ENCODE measurements at places on chromosomes 1 and 21.

DNA sequence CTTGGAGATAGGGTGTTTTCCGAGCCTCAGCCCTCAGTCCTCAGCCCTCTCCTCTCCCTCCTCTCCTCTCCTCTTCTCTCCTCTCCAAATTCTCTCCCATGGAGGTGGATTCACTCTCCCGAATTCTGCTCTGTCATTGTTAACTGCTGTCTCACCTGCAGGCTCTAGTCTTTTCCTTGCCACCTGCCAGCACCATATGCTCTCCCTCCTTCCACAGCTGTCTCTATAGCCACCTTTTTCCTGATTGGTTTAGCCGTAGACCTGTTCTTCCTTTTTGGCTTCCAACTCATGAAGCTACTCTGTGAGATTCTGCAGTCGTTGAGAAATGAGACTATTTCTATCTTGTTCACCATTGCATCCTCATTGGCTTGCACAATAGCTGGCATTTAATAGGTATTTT, 19.7 kb downstream of the COG2 start:
- no peak for DNase-seq

GRCh38 chr21:34802180-34802899, 133.5 kb downstream of the CLIC6 start:
- DNase-seq = no peak

GRCh38 chr21:15795533-15795932, 65.8 kb downstream of the USP25 start:
- no peak for DNase-seq

DNA sequence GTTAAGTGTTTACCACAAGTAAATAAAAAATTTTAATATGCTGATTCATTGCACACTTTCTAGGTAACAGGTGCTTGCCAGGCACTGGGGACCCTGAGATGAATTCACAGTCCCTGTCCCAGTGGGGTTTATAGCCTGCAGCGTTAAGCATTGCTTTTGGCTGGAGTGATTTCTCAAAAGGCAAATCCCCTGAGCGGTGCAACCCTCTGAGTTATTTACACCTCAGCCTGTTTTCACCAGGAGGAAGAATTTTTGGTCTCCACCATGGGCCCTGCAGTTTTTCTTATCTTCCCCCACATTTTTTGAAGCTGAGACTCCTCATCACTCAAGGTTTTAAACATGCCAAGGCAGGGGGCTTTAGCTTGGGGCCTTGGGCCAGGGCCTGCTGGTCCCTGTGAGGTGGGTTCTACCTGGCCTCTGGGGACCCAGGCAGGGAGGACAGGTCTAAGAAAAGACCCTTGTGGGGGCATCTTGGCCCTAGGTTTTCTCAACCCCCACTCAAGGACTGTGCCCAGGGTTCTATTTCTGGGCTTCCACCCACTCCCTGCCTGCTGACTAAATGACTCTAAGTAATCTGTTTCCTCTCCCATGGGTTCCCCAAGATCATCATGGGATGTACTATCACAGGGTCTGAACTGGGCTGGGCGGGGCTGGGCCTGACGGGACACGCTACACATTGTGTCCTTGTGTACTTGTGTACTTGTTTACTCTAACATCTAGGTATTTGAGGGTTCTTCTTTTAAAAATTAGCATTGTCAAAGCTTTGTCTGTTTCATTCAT, 10.2 kb upstream of the CHIT1 start:
- no peak for DNase-seq

- DNase-seq = no peak
Measured at GRCh38 chr1:99455760-99456159, 190.2 kb upstream of the PALMD start.

- no peak for DNase-seq
Measured at GRCh38 chr1:2582391-2582790, 4.2 kb upstream of the PRXL2B start.

DNA sequence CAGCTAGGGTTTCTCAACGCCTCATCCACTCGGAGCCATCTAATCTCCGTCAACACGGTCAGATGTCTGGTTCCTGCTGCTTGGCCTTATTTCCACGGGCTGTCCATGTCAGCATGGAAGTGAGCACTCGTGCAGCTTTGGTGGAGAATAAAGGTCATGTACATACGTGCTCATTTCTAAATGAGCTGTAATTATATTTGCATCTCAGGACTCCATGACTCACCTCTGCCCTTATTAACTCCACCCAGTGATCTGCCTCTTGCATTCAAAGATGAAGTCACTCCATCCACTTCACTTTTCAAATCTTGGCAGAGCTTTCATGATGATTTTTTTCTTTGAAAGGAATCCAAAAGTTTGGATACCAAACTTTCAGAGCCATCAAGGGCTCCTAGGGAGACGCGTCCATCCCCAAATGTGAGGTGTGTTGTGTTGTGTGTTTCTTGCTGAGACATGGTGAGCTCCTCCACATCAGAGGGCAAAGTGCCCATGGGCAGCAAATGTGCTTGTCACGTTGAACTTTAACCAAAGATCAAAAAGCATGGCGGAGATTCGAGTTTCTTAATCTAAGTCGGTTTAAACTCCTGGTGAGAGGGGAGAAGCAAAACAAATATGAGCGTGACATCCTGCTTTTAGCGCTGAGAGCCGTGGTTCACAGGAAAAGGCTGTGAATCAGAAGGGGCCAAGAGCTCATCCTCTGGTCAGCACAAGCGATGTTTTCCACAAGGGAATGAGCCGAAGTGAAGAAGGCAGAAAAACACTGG, 68.6 kb upstream of the ERRFI1 start:
- DNase-seq = no peak

DNA sequence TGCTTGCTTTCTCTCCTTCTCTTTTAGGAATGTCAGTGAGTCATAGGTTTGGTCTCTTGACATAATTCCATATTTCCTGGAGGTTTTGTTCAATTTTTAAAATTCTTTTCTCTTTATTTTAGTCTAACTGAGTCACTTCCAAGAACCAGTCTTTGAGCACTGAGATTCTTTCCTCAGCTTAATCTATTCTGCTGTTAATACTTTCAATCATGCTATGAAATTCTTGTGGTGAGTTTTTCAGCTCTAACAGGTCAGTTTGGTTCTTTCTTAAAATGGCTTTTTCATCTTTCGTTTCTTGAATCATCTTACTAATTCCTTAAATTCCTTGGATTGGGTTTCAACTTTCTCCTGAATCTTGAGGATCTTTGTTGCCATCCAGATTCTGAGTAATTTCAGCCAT, 321.0 kb downstream of the PTBP2 start:
- DNase-seq = no peak

DNA sequence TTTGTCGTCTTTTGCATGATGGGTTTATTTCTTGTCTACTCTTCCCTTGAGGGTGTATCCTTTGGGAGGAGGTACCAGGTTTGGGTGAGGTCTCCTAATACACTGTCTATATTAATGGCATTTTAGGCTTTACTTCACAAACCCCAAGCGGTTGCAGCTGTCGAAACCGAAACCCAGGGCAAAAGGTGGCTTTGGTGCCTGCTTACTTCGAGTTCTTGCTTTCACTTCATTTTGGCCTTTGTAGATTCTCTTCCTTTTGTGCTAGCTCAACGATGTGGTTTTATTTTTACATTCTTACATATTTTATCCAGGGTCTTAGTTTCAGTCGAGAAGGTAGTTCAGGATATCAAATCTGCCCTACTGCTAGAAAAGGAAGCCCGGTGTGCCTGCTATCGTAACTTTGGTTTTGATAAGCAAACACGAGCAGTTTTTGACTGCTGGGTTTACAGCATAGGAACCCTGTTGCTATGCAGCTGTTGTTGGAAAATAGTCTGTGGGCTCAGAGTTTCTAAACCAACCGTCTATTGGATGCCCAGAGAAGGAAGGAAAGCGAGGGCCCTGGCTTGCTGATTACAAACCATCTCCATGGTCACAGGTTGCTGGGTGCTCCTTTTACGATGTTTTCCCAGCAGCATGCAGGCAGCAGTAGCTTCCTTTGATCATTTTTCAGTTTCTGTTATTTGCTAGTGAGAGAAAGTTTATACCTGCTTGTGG, 9.8 kb upstream of the TSPAN2 start:
- peak; percentile 37 for DNase-seq

GRCh38 chr1:37274938-37275631, 199.3 kb upstream of the ZC3H12A start:
- DNase-seq = no peak

DNA sequence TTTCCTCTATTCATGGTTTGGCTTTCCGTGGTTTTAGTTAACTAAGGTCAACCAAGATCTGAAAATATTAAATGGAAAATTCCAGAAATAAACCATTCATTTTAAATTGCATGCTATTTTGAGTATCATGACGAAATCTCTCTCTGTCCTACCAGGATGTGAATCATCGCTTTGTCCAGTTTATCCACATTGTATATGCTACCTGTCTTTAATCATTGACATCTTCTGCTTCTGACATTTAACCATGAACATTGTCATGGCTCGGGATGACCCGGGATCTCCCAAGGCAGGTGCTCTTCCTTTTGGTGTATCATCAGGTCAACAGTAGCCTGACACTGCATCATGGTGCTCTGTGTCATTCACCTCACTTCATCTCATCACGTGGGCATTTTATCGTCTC, 125.5 kb upstream of the HNRNPU start:
- no peak for DNase-seq

- DNase-seq = no peak
Measured at GRCh38 chr1:112114540-112114939, 125.1 kb upstream of the KCND3 start.

DNA sequence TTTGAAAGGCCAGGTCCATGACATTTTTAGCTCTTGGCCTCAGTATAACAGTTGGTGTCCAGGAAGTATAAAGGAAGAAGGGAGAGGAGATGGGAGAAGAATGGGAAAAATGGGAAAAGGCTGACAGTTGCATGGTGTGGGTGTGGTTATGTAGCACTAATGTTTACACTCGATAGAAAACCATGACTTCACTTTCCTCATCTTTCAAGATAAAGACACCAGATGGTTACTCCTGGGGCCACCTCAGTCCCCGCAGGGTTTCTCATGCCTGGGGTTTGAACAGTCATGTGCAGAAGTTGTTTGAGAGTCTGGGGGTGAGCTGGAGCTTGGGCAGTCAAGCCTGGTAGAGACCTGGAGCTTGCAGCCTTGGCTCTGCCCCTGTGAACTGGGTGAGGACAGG, 7.9 kb downstream of the PGBD2 start:
- DNase-seq = no peak

- no peak for DNase-seq
Measured at GRCh38 chr1:11799099-11799498, 6.7 kb downstream of the MTHFR start.

GRCh38 chr1:43529206-43529731, 1.4 kb upstream of the PTPRF start:
- peak; percentile 92 for DNase-seq

DNA sequence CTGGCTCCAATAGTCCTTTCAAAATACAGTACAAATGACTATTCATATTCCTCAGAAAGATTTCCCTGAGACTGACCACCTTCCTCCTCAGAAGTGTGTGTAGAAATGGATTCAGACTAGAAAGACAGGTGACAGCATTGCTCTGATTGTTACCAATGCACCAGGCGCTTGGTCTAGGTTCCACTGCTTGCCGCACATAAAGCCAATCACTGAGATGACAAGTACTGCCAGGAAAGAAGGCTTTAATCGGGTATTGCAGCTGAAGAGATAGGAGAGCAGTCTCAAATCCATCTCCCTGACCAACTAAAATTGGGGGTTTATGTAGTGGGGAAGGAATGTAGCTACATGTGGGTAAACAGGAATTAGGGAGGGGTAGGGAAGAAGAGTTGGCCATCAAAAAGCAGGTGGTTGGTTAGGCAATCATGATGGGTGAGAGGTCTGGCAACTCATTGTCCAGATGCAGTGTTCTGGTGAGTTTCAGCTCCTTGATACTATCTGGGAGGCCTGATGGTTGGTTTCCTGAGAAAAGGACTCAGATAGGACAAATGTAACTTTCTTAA, 98.0 kb downstream of the KCNH1 start:
- DNase-seq = no peak

GRCh38 chr21:41683815-41684214, 83.0 kb downstream of the RIPK4 start:
- no peak for DNase-seq

- peak; percentile 80 for DNase-seq
Measured at GRCh38 chr1:201023517-201023902, at the start of gene KIF21B. TSS of gene KIF21B (minus strand) at chr1:201023714. CDS start at chr1:201023383, 331 bp downstream.

DNA sequence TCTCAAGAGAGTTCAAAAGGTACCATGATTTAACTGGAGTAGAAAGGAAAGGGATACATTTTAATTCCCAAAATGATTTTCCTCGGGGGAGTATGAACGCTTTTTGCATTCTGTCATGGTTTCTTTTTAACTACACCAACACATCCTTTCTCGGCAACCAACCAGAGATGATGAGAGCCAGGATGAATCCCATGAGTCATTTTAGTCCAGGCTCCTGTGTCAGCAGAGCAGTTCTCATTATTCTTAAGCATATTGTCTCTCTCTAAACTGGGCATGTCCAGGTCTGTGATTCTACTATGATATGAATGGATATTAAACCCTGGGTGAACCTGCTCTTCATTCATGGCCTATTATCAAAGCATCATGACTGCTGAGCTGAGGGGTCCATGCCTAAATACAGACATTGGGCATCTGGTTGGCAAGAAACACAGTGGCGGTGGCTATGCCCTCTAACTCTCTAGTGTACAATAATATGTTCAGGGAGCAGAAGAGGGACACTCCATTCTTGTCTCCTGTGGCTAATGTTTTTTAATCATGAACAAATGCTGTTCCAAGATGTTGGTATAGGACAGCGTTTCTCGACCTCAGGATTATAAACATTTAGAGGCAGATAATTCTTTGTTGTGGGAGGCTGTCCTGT, 124.3 kb upstream of the ESRRG start:
- no peak for DNase-seq

DNA sequence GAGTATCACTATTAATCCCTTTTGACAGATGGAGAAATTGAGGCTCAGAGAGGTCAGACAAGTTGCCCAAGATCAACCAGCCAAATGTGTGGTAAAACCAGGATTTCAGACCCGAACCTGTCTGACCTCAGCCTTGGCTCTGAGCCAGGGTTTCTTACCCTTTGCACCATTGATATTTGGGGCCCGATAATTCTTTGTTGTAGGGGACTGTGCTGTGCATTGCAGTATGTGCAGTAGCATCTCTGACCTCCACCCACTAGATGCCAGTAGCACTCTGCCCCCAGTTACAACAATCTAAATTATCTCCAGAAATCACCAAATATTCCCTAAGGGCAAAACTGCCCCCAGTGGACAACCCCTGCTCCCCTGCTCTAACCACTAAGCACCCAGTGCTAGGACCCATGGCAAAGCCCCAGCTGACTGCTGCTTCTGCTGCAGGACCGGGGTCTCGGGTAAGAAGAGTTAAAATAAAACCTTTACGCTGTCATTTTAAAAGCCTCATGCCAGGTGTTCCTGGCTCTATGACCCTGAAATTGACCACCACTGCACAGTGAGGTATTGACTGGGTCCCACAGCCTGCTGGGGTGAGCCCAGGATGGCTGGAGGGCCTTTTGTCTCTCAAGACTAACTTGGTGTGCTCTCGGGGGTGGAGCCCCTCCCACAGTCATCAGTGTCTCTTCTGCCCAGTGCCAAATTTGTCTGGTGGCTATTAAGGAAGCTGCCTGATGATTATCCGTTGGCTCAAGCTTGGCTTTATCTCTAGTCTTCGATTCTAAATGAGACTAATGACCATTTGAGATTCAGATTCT, 5.6 kb upstream of the MAN1C1 start:
- no peak for DNase-seq

GRCh38 chr1:201017828-201018163, 5.7 kb downstream of the KIF21B start:
- DNase-seq = no peak

- peak; percentile 88 for DNase-seq
Measured at GRCh38 chr1:57091642-57092041, 125.8 kb upstream of the C8B start.
